Non-pigmented ciliary epithelial cell (primary cell): ENCODE measurements at places on chromosomes 7 and 10.

DNA sequence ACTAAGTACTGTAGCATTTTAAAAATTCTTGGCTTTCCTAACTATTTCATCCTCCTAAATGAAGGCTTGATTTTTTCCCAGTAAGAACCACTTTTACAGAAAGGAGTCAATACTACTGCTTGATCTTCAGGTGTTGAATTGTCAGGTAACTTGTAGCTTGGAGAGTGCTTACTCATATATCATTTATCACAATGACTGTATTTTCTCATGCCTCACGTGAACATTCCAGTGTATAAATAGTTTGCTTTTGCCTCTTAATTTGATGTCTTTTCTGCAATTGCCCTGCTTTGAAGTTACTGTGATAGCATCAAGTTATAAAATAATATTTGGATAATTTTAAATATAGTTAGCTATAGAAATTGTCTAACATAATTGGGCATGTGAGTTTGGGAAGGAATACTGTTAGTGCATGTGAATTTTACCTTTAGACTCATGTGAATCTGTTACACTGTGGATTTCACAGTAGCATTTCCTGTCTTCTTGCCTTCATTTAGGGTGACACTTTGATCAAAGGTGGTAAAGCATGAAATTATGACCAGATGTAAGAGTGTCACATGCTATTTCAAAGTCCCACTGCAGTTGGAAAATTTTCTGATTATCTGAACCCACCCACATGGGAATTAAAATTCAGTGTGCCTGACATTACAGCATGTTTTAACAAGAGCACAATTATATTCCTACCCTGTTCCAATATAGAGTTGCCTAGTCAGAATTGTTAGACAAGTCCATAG is 962.8 kb downstream of the DNAJB9 start:
- no peak for DNase-seq

DNA sequence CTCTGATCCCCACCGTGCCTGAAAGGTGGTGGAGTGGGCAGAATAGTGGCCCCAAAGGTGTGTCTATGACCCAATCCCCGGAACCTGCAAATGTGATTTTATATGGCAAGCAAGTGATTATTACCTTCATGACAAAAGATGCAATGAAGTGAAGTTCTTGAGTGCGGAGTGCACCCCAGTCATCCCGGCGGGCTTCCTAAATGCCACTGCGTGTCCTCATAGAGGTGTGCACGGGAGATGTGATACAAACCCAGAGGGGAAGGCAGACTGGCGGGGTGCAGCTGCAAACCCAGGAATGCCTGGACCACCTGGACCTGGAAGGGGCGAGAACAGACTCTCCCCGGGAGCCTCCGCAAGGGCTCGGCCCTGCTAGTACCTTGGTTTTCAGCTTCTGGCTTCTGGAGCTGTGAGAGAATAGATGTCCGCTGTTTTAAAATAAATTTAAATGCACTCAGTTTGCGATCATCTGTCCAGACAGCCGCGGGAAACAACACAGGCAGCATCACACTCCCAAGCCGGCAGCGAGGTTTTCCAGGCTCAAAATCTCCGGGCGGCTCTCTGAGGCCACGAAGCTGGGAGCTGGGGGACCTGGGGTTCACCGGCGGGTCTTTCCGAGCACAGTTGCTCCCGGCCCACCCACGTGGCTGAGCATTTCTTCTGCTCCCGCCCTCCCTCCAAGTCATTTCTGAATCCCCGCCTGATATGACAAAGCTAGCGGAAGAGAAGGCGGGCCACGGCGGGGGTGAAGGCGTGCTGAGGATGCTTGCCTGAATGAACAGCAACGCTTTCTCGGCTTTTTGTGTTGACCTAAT is 50.4 kb upstream of the EBF3 start:
- no peak for DNase-seq

DNA sequence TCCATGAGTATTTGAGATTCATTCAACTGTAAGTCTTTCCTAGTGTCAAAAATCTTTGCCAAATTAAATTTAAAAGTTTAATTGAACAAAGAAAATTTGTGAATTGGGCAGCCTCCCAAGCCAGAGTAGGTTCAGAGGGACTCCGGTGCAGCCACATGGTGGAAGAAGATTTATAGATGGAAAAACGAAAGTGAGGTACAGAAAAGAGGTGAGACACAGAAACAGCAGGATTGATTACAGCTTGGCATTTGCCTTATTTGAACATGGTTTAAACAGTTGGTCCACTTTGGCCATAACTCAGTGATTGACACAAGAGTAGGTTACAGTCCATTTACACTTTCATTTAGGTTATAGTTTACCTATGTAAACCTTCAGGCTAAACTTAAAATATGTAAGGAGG is 465.8 kb downstream of the ARL4A start:
- no peak for DNase-seq

- DNase-seq = no peak
These were observed 10.8 kb downstream of the TMEM120A start for GRCh38 chr7:75983471-75984129.

- DNase-seq = no peak
These were observed 55.1 kb downstream of the SDK1 start for GRCh38 chr7:3356173-3356572.

DNA sequence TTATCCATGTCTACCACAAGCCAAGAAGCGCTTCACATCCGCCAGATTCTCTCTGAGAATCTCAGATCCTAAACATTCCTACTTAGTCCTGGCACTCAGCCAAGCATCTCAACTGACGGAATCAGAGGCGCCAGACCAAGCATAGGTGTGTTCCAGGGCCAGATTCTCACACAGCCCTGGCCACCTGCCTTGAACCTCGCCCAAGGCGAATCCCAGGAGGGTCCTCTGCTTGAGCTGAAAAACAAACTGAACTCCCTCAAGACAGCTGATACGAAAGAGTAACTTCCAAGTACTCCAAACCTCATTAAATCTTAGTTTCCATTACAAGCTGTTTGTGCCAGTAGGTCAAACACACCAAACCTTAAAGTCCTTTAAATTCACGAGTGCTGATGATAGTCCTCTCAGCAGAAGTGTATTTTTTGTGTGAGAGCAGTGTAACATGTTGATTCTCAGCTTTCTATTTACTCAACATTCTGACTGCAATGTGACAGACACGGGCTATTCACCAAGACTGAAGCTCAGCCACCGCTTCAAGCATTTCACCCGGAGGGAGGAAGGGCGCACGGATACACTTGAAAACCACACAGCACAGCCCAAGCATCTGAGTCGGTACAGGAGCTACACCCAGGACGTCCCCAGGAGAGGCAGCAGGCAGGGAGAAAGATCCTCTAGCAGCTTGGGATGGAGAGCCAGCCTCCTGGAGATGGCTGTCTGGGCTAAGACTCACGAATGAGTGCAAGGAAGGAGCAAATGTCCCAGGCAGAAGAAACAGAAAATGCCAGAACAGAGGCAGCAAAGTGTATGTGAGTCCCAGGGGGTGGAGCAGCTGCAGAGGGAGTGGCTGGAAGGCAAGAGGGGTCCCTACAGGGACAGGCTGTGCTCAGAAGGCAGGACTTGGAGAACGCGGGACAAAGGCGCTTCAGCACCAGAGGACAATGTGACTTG is 6.0 kb downstream of the PARD3 start:
- no peak for DNase-seq
